Small intestine (tissue), 16 donors: ENCODE measurements at places on chromosomes 11 and 22. TPM values are rescaled to one million over a fixed set of nuclear protein-coding genes. Genes with fewer than 3 reads are reported as not detected.

NCR3LG1 gene
- 19.8 TPM for polyA plus RNA-seq

EPS8L2 gene
- polyA plus RNA-seq, result 1,014 TPM

GAL gene
- polyA plus RNA-seq, result not detected

PRR33 gene
- polyA plus RNA-seq, result not detected

OR52A1 gene
- not detected for polyA plus RNA-seq

RIC3 gene
- polyA plus RNA-seq, result 1.4 TPM

MMP12 gene
- 3.3 TPM for polyA plus RNA-seq

- no peak for DNase-seq
- H3K4me3 ChIP-seq, result no peak overlapping the region
- H3K36me3 ChIP-seq, result no peaks in the 10 kb centered on the region
- no peaks in the 10 kb centered on the region for H3K27me3 ChIP-seq
Observed at GRCh38 chr22:38524429-38524828, 18.3 kb upstream of the DDX17 start.

GRCh38 chr22:29224859-29225410, 19.2 kb downstream of the EMID1 start:
- no peak for DNase-seq
- no peak overlapping the region for H3K4me3 ChIP-seq
- no peaks in the 10 kb centered on the region for H3K27me3 ChIP-seq
- peak overlapping the region; percentile 33 for H3K27ac ChIP-seq
- H3K4me1 ChIP-seq, result peaks cover 11% of the 10 kb centered on the region
- H3K36me3 ChIP-seq, result no peaks in the 10 kb centered on the region

DNA sequence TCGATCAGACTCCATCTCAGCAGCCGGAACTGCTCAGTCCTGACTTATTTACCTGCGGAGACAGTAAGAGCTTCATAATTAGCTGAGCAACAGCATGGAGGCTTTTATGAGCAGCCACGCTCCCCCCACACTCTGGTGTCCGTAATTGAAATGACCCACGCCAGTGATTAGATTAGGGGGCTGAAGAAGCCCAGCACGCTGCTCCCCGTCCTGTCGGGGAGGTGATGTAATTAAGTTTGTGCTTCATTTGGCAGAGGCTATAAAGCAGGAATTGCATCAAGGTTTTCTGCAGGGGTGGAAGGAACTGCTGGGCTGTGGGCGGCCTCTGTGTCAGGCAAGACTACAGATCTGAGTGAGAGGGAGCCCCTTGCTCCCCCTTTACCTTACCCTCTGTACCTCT, 22.8 kb upstream of the HTR3A start:
- no peak overlapping the region for H3K27ac ChIP-seq
- DNase-seq, result no peak
- no peaks in the 10 kb centered on the region for H3K36me3 ChIP-seq
- no peaks in the 10 kb centered on the region for H3K4me1 ChIP-seq
- peaks cover 7% of the 10 kb centered on the region for H3K27me3 ChIP-seq

GRCh38 chr11:84922836-84923235, 704.3 kb downstream of the DLG2 start:
- no peak overlapping the region for H3K4me3 ChIP-seq
- no peaks in the 10 kb centered on the region for H3K27me3 ChIP-seq
- no peaks in the 10 kb centered on the region for H3K36me3 ChIP-seq
- H3K4me1 ChIP-seq, result no peaks in the 10 kb centered on the region
- H3K27ac ChIP-seq, result no peak overlapping the region
- DNase-seq, result peak; percentile 8

- H3K4me1 ChIP-seq, result no peaks in the 10 kb centered on the region
- H3K36me3 ChIP-seq, result no peaks in the 10 kb centered on the region
- H3K27ac ChIP-seq, result no peak overlapping the region
- no peaks in the 10 kb centered on the region for H3K27me3 ChIP-seq
- DNase-seq, result no peak
Observed at GRCh38 chr11:113604186-113604585, 101.9 kb downstream of the TMPRSS5 start.
